RPMI7951 (cell line): ENCODE measurements at places on chromosomes 12 and 14. TPM values are rescaled to one million over a fixed set of nuclear protein-coding genes. Genes with fewer than 3 reads are reported as not detected.

The SDR9C7 gene
- not detected in 2 replicates for total RNA-seq

The BEST3 gene
- not detected in 2 replicates for total RNA-seq

- no peak for DNase-seq
These were observed 124.4 kb downstream of the SLC15A5 start for GRCh38 chr12:16152885-16153673.

DNA sequence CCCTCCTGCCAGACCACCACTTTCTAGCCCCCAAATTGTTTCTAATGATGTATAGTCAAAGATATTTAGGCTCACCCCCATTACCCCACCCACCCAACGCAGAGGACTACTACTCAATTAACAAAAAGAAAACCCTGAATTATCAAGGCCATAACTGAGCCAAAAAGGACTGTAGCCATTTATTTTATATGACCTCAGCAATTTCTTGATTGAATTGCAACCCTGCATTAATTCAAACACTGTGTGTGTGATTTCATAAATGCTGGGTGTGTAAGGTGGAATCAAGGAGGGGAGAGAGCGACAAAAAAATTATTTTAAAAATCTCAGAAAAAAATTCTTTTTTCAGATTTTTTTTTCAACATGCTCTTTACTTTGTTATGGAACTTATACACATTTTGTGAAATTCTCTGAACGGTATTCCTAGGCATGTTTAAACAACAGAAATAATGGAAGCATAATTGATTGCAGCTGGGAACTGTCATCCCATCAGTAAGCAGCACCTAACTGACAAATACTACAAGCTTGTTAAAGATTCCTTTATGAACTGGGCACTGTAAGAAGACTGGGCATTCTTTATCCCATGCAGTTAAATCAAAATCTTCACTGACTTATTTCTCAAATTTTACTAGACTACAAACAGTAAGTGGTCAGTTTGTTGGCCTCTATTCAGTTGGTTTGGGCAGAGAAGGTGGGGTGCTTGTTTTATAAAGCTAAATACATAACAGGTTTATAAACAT, 179.1 kb downstream of the SOX5 start:
- no peak for DNase-seq

GRCh38 chr14:59126714-59127436, 61.6 kb upstream of the DAAM1 start:
- DNase-seq: peak; percentile 58

DNA sequence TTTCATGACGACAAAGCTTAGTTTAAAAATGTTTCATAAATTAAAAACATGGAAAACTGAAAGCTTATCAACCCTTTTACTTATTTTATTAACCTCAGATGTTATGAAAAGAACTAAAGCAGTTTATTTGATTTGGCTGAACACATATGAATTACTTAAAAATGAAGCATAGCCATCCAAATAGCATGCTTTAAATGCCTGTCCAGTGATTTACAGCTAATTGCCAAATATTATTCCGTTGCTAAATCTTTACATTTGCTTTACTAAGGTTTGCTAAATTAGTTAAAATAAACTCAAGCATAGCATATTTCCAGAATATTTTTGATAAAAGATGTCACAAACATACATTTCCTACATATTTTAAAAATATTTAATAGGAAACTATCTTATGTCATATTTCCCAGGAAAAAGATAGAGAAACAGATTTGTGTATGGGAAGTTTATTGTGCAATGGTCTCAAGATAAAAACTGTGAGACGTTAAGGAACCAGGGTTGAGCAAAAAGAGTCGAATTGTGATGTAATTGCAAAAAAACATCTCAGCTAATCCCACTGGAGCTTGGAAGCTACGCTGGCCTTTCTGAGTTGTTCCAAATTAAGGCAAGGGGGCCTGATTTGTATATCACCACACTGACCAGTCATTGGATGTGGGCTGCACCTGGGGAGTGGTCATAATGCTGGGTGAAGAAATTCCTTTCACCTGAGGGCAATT, 25.8 kb downstream of the GPR135 start:
- DNase-seq: no peak

- DNase-seq: peak; percentile 72
These were observed 107.6 kb downstream of the APAF1 start for GRCh38 chr12:98752726-98753125.
